Fibroblast of lung (primary cell): ENCODE measurements at places on chromosomes 4 and X. TPM values are rescaled to one million over a fixed set of nuclear protein-coding genes. Genes with fewer than 3 reads are reported as not detected.

The COX7B2 gene
- total RNA-seq, result not detected in 2 replicates

The GAGE1 gene
- not detected in 2 replicates for total RNA-seq

The TRO gene
- total RNA-seq, result 11.3 and 13.0 TPM in 2 replicates

The PPARGC1A gene
- 4.4 and 6.9 TPM in 2 replicates for total RNA-seq

DNA sequence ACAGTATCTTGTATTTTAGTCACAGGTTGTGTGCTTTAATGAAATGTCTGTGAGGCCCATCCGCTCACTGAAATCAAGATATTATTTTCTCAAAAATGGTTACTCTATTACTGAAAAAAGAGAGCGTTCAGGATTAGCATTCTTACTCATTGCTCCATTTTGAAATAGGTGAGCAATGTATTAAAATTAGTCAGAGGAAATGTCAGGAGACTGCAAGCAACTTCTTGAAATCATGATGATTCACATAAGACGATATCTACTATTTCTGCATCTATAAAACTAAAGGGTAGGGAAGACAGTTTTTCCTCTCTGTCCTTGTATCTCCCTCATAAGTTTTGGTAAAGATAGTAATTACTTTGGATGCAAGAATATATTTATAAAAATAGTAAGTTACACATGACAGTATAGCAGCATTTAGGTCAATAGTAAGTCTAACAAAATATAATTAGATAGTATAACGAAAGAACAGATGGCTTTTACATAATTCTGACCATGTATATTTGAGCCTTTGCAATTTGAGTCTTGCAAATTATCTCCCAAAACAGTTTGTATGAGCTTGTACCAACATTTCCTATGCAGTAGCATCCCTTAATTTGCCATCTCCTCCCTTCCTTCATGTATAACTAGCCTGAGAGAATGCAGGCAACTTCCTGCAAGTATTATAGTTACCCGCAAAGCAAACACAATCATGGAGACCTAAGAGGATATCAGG is 937.8 kb downstream of the PCDH7 start:
- no peak overlapping the region for H3K27ac ChIP-seq
- peak; percentile 40 for DNase-seq
- no peaks in the 10 kb centered on the region for H3K27me3 ChIP-seq
- H3K4me3 ChIP-seq, result no peak overlapping the region
- H3K36me3 ChIP-seq, result no peaks in the 10 kb centered on the region
- no peaks in the 10 kb centered on the region for H3K4me1 ChIP-seq

DNA sequence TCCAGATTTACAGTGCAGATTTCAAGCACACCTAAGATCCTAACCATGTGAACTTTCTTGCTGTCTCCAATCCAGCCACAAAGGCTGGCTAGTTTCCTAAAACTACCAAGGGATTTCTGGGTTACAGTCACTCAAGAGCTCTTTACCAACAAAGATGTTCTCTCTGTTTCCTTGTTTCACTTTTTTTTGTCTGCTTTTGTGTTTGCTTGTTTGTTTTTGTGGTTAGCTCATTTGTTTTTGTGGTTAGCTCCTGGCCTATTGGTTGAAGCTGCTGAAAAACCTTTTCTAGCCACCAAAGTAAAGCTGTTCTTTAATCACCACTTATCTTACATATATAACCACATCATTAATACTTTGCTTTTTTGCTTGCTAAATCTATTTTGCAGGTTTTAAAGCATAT is 642.5 kb upstream of the GALNTL6 start:
- H3K4me1 ChIP-seq, result no peaks in the 10 kb centered on the region
- no peak overlapping the region for H3K4me3 ChIP-seq
- no peak for DNase-seq
- H3K27ac ChIP-seq, result no peak overlapping the region

GRCh38 chrX:39907964-39908661 is 189.6 kb downstream of the BCOR start:
- no peaks in the 10 kb centered on the region for H3K36me3 ChIP-seq
- peak; percentile 95 for DNase-seq
- peak overlapping the region; percentile 66 for H3K27ac ChIP-seq
